ENCODE measurements at places on chromosomes 16 and 17.
A peak's percentile ranks its signal among the peaks of the same experiment; 100 is the strongest.

GRCh38 chr17:74282587-74283370 is 8.7 kb downstream of the DNAI2 start:
- DNase-seq: no peak

DNA sequence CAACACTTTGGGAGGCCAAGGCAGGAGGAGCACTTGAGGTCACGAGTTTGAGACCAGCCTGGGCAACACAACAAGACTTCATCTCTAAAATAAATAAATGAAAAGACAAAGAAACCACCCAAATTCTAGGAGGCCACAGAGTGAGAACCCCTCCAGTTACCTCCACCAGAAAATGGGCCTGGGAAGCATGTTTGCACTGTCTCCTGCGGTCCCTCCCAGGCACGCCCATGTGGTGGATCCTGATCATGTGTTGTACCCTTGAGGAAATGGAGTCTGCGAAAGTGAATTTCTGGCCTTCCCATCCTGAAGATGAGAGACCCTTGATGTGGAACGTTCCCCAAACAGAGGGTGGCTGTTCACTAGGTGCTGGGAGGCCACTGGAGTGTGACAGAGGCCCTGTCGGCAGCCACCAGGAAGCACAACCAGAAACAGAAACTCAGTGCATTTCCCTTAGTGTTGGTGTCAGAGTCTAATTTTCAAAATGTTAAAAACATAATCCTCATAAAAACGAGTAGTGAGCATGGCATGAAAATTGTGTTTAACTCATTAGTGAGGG is 19.2 kb upstream of the USP22 start:
- DNase-seq: no peak

DNA sequence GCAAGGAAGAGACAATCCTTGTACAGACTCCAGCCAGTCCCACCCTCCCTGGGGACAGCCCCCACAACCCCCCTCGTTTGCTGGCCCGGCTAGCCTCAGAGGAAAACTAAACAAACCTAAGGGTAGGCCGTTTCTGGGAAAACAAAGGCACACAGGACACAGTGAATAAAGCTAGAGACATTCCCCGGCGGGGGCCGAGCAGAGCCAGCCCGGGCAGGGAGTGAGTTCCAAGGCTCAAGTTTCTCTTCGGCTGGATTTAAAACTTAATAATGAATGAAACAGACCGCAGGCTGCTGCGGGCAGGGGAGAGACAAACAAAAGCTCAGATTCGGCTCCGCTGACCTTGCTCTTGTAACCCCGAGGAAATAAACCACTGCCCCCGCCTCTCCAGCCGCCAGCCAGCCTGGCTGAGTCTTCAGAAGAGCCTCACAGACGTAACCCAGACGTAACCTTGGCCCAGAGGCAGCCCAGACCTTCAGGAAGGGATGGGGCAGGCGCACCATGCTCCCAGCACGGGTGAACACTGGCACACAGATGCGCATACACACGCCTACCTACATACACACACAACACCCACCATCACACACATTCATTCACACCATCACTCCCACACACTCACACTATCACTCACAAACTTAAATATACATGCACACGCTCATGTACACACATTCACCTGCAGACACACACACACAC is 216.0 kb downstream of the ZNF423 start:
- DNase-seq: no peak

GRCh38 chr16:87063543-87063942 is 253.6 kb downstream of the C16orf95 start:
- DNase-seq: no peak

GRCh38 chr17:32516450-32516849 is 29.7 kb downstream of the CDK5R1 start:
- no peak for DNase-seq

DNA sequence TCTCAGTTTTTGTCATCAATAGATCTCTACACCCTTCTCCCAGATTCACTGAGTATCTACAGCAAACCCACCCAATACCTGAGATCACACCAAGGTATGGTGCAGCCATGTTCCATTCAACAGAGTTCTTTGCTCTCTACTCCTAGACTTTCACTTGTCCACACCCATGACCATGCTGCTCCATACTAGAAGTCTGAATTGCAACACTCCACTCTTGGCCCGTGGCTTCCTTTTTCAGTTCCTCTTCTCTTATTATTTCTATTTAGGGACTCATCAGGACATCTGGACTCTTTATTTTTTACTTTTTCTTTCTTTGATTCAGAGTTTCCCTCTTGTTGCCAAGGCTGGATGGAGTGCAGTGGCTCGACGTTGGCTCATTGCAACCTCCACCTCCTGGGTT is 37.1 kb downstream of the YWHAE start:
- no peak for DNase-seq

DNA sequence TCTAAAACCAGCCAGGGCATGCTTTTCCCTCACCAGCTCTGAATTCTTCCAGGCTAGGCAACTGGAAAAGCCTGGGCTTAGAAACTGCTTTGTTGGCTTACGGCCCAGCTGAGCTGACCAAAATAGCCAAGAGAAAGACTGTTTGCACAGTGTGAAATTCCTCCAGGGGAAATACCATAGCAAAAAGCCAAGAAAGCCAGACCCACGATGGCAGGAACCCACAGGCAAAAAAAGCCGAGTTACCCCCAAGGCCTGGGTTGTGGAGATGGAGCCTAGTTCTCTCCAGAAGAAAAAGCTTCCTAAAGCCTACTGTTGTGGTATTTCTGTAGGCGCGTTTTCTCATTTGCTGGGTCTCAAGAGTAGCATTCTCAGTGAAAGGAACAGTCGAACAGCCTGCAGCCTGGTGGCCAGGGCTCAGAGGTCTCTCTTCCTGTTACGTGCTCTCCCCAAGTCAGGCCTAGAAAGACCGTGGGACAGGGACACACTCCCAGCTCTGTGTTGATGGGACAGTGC is 9.2 kb downstream of the SP2 start:
- DNase-seq: peak; percentile 68

- DNase-seq: no peak
Observed at GRCh38 chr16:62194828-62195227, 158.6 kb upstream of the CDH8 start.

GRCh38 chr16:73002866-73003265 is 45.1 kb downstream of the ZFHX3 start:
- DNase-seq: no peak

- DNase-seq: no peak
Observed at GRCh38 chr17:29582254-29582765, 7.1 kb downstream of the GIT1 start.

DNA sequence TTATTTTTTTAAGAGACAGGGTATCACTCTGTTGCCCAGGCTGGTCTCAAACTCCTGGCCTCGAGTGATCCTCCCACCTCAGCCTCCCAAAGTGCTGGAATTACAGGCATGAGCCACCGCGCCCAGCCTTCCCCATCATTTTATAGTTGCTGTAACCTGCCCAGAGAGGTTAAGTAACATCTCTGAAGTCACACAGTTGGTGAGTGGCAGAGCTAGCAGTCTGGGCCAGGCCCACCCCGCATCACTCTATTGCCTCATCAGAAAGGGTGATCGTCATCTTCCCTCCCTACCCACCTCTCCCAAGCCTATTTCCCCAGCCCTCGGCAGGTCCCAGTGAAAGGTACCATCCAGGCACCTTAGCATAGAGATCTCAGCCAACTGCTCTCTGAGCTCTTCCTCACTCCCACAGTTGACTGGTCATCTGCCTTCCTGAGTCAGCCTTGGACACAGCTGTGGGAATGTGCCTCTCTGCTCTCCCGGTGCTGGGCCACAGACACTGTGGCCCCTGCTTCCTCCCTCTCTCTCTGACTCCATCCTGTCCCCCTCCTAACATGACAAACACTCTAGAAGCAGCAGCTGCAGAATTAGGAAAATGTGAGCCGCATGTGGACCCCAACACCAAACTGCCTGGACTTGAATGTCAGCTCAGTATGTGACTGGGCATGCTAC is 57.1 kb downstream of the SCNN1B start:
- DNase-seq: no peak

- DNase-seq: no peak
Observed at GRCh38 chr16:72961115-72961832, 86.7 kb downstream of the ZFHX3 start.

GRCh38 chr16:88477631-88478519 is 24.8 kb downstream of the ZFPM1 start:
- no peak for DNase-seq

GRCh38 chr16:83989300-83989699 is 21.3 kb downstream of the NECAB2 start:
- no peak for DNase-seq

- no peak for DNase-seq
Observed at GRCh38 chr16:27453494-27453825, 51.5 kb downstream of the IL21R start.

DNA sequence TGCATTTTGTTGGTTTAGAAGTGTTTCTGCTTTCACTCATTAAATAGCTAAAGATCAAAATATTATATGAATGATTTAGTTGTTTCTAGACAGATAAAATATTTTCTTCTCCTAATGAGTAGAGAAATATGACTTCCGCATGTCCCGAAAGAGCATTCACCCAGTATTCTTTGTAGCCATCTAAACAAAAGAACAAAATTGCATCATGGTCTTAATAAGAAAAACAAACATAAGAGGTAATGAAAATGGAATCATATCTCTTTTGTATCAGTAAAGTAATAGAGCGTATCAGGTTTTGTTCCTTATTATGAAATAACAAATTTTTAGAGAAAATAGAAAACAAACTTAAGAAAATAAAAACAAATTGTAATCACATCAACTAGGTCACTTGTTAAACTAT is 16.1 kb upstream of the KCNJ2 start:
- DNase-seq: no peak

DNA sequence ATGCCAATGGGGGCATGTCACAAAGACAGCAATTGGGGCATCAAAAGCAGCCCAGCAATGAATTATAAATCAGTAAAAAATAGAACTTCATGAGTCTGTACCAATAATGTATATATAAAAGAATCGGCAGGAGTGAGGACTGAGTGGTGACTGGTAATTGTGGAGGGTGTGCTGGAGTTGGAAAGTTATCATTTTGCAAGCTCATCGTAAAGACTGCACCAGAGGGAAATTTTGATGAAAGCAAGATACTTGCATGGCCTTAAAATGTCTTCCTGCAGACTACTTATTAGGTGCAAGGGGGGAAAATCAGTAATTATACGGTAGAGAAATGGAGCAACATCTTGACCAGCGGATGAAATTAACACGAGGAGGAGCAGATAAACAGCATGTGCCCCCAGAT is 138.9 kb downstream of the AATF start:
- no peak for DNase-seq

GRCh38 chr17:72656130-72656763 is 436.2 kb downstream of the SLC39A11 start:
- DNase-seq: no peak

DNA sequence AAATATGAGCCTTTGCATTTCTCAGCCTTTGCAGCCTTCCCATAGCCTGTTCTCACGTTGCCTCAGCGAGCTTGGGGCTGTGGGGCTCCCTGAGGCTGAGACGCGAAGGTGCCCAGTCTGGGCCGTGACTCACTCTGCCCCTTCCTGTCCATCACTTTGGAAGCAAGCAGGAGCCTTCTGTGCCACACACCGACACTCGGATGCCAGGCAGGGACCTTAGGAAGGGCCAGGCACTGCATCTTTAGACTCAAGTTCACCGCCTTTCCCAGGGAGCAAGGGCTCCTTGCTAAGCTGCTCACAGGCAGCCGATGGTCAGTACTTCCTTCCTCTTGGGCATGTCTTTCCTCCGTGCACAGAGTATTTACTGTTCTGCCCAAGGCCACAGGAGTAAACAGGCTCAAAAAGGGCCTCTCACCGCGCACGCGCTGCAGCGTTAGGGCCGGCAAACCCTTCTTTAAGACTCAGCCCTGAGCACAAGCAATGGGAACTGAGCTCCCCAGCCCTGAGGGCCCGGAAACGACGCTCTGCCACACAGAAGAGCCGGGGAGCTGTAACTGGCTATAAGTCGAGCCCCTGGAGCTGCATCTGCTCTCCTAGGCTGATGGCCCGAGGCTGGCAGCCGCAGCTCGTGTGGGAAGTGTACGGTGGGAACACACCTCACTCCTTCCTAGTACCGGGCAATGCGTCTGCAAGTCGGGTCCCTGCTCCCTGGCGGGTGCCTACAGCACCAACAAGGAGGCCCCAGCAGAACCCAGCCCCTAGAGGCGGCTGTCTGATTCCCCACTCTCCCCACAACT is 7.2 kb downstream of the TIMM22 start:
- DNase-seq: no peak

DNA sequence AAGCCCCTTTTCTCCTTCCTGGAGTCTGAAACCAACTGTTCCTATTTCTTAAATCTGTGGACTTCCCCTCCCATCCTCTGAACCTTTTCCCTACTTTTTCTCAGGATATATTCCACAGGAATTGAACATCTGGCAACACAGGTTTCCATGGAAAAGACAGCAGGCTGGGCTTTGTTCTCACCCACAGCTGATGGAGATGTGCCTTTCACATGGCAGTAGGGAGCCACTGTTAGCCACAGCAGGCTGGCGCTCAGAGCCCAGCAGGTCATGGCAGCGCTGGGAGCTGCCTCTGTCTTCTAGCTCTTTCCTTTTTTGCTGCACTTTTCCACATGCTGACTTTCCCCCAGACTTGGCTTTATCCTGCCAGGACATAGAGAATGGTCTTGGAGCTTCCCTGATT is 116.4 kb upstream of the NLRP1 start:
- no peak for DNase-seq

- no peak for DNase-seq
Observed at GRCh38 chr17:57135026-57135788, 50.2 kb downstream of the AKAP1 start.

- DNase-seq: no peak
Observed at GRCh38 chr17:19996086-19996485, 13.1 kb upstream of the SPECC1 start.

DNA sequence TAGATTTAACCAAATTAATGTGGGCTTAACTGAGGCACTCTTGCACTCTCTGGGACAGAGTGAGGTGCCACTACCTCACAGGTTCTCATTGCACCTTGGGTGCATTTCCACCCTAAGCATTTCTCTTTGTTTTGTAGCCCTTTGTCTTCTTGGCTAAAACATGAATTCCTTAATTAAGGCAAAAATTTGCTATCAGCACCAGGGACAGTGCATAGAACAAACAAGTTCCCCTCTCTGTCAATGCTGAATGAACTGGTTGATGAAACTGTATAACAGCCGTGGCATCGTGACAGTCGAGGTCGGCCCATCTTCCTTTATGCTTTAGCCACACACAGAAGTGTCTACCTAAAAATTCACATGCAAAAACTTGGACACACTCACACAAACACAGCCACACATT is 74.8 kb downstream of the HS3ST2 start:
- DNase-seq: no peak
